Spinal cord (tissue), 10 donors: ENCODE measurements at places on chromosomes 3 and 15. TPM values are rescaled to one million over a fixed set of nuclear protein-coding genes. Genes with fewer than 3 reads are reported as not detected.
A peak's percentile ranks its signal among the peaks of the same experiment; 100 is the strongest.

DNA sequence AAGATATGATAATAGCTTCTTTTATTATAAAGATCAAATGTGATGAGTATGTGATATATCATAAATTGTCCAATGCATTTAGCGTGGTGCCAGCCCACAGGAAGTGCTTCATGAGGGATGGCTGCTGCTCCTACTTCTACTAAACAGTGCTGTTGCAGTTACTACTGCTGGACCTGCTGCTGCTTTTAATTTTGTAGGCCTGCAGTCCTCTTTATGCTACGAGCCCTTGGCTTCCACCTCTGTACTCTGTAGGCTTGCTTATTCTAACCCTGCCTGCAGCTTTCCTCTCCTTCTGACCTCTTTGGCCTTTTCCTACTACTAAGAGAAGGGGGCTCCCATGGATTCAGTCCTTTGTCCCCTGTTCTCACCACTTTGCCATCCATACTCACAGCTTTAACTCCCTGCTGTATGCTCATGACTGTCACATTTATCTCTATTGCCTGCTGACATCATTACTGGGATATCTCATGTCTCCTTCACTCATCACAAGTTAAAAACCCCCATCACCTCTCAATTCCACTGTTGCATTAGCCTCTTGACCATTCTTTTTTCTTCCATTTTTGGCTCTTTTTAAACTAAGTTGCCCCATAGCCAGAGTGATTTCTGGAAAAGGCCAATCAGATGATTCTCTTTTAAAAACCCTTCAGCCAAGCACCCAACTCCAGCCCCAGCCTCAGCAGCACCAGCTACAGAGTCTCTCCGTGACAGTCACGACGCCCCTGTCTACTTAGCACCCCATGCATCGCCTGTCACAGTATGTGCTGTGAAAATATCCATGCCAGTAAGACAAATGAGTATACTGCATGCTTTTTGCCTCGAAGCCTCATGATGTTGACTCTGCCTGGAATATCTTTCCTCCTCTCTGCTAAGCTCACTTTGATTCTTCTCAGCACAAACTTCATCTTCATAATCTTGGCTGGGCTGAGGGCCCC, 56.3 kb downstream of the PLCL2 start:
- DNase-seq: no peak

The GOLGA8M gene
- total RNA-seq: 1.3 TPM

The ARL14 gene
- total RNA-seq: not detected

The BFSP2 gene
- total RNA-seq: 1.0 TPM

- DNase-seq: peak; percentile 28
These were observed 54.6 kb upstream of the VILL start for GRCh38 chr3:37935756-37936666.

- DNase-seq: no peak
These were observed 163.9 kb downstream of the SMAD6 start for GRCh38 chr15:66865622-66866611.

GRCh38 chr15:39936187-39936586, 2.3 kb downstream of the EIF2AK4 start:
- DNase-seq: no peak

DNA sequence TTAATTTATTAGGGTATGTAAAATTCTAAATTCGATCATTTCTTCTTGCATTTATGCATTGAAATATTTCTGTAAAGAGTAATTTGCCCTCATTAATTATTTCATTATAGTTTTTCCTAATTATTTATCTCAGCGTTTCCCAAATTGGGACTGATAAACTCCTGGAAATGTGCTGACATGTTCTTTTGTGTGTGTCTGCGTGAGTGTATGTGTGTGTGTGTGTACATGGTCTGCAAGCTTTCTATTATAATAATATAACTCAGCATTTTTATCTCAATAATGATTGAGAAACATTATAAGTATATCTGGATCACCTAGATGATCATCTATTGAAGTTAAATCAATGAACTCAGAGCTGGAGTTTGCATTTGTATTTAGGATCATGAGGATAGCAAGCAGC, 38.7 kb downstream of the TMEM45A start:
- no peak for DNase-seq

DNA sequence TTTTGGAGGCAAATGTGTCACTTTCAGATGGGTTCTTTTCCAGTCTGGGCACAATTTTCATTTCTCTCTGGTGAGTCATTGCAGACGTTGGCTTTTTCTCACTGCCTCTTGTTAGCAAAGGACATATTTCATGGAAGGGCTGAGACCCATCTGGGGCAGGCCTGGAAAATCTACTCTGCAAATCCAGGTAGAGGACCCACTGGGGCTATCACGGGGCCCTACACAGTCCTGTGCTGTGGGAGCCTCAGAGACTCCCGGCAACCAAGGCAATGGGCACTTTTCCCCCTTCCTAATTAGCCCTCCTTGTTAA, 58.0 kb downstream of the HRH1 start:
- no peak for DNase-seq

DNA sequence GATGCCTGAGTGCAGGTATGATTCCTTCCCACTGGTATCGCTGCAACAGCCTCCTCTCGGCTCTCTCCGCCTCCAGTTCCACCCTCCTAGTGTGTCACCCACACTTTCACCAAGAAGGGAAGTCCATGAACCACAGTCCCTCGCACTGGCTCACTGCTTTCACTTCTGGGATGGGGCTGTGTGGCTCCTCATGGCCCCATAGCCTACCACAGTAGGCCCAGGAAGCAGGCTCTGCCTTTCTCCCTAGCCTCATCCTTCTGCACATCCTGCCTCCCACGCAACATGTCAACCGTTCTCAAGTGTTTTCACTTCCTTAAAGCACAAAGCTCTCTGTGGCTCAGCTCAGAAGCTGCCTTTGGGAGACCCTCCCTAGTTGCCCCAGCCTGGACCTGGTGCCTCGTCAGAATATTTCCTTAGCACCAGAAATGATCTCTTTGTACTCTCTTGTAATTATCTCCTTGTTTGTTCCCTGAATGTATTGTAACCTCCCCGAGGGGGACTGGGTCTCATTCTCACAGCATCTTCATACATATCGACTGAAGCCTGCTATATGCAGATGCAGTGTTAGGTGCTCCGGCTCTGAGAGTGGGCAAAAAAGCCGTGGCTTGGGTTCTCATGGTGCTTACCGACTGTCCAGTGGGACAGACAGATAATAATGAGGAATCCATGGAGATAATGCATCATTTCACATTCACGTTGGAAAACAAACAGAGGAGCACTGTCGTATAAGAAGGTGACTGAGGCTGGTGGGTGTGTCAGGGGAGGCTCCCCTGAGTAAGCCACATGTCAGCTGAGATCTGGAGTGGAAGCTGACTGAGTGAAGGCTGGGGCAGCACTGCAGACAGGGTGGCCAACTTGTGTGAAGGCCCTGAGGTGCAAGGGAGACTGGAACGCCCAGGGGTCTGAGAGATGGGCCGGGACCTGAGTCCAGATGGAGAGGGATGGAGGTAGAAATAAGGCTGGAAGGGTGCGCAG, 107.1 kb downstream of the DGKG start:
- DNase-seq: no peak

The DISP2 gene
- total RNA-seq: 13.3 TPM

- DNase-seq: no peak
These were observed 357.1 kb downstream of the ZPLD1 start for GRCh38 chr3:102791641-102792589.

The CGNL1 gene
- 14.5 TPM for total RNA-seq

The ZBTB47 gene
- total RNA-seq: 47.4 TPM

The SERINC4 gene
- total RNA-seq: not detected
